ENCODE measurements at places on chromosomes 16 and 17.
A peak's percentile ranks its signal among the peaks of the same experiment; 100 is the strongest.

DNA sequence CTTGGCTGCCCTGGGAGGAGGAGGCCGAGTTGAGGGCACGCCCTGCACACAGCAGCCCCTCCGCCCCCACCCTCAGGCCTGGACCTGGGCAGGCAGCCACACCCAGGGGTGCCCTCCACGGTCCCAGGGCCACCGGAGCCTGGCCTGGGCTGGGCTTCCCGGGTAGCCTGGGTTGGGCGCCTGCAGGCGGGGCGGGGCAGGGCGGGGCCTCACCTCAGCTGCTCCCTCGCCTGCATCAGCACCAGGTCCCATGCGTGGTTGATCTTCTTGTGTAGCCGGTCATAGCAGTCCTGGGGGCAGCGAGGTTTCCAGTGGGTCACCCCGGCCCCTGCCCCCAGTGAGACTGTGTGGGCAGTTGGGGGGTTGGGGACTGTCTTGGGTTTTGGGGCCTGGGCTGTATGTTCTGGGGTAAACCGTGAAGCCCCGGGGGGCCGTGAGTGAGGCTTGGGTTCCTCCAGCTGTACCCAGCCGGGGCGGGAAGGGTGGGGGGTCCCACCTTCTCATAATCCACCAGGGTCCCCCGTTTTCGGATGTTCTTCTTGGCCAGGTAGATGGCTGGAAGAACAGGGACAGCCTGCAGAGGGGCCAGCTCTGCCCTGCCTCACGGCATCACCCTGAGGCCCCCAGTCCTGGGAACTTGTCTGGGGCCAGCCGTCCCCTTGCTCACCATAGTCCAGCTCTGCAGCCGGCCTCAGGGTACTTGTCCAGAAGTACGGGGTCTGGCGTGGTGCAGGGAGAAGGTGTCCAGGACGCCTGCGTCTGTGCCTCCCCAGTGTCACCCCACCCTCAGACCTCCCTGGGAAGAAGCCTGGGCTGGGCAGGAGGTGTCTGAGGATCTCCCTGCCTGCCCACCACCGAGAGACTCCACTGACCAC lies 2.0 kb downstream of the RGS11 start:
- DNase-seq: no peak

DNA sequence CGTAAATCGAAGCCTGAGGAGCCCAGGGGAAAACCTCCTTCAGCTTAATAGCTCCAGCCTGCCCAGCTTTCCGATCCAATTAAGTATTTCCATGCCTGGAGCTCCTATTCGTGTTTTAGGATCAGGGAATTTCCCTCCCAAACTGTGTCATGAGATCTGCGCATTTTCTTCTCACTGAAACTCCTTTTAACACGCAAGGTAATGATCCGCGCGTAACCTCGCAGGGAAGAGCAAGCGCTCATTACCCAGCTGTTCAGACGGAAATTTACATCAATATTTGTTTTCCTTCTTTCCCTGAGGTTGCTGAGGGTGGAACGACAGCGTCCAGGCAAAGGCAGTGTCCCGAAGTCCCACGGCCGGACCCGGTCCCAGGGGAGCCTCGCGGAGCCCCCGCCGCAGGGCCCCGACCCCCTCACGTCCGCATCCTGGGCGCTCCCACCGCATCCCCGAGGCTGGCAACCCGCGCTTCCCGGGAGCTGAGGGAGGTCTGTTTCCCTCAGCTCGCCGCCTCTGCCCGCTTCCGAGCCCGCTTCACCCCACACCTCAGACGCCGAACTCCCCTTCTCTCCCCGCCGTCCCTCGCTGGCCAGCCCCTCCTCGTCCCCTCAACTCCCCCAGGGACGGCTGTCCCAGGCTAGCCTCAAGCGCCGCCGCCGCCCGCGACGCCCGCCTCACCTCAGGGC lies 415 bp downstream of the ABCA5 start:
- peak; percentile 59 for DNase-seq

- DNase-seq: no peak
Measured at GRCh38 chr17:47905221-47905733, 9.2 kb downstream of the SP2 start.

GRCh38 chr17:19978805-19979211 lies 1.2 kb upstream of the AKAP10 start:
- DNase-seq: no peak

DNA sequence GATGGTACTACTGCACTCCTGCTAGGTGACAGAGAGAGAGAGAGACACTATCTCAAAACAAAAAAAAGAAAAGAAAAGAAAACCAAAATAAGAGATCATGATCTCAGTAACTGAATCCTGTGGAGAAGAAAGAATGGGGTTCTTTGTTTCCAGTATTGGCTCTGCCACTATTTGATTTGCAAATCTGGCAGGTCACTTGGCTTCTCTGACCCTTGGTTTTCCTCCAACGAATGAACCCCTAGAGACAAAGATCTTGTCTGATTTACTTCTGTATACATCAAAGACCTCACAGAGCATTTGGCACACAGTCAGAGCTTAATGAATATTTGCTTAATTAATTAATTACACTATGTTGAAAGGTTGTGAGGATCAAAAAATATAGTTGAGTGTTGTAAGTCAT lies 47.9 kb upstream of the NLK start:
- DNase-seq: no peak

GRCh38 chr16:73043828-73044467 lies 4.0 kb downstream of the ZFHX3 start:
- no peak for DNase-seq

GRCh38 chr16:57268804-57269800 lies 15.4 kb downstream of the PLLP start:
- no peak for DNase-seq

DNA sequence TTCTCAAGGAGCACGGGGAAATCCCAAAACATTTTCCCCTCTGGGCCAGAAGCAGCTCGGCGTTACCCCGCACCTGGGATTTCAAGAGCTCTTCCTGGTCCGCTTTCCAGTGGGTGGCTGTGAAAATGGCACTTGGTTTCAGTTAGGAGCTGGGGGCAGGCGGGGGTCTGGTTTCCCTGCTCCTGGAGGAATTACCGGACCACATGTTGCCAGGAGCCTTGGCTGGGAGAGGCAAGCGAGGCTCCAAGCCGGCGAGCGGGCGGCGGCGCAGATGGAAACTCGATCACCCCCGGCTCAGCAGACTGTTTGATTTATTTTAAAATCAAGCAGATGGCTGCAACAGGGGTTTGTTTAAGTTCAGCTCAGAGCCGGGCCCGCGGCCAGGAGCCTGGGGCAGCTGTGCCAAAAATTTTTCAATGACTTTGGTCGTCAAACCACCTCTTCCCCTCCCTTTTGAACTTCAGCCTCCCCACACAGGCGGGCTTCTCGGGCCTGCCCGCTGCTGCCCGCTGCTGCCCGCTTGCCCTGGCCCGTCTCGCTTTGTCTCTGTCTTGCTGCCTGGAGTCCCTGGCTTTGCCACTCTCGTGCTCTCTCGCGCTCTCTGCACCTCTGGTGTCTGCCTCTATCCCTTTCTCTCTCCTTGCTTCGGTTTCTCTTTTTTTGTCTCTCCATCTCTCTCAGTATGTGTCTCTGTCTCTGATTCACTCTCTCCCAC lies 108.0 kb upstream of the CIBAR2 start:
- peak; percentile 99 for DNase-seq

GRCh38 chr16:86002178-86002900 lies 103.4 kb downstream of the IRF8 start:
- no peak for DNase-seq

DNA sequence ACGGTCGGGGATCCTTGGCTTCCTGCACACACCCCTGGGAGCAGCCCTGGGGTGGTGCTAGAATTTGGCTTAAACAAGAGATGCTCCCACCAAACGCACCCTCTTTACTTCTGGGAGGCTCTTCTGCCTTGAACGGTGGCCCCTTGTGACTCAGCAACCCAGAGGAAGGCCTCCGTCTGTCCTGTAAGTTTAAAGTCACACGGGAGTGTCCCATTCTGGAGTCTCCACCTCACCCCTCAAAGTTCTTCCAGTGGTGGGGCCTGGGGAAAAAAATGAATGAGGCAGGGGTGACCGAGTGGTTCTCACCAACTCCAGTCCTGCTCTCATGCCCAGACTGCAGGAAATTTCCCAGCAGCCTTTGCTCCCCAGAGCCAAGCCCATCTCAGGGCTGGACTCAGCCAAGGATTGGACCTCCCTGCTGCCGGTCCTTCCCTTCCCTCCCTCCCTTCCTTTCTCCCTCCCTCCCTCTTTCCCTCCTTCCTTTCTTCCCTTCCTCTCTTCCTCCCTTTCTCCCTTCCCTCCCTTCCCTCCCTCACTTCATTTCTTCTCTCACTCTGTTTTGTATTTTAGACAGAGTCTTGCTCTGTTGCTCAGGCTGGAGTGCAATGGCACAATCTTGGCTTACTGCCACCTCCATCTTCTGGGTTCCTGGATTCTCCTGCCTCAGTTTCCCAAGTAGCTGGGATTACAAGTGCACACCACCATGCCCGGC lies 11.4 kb downstream of the ITGAD start:
- DNase-seq: no peak

GRCh38 chr16:27847030-27847550 lies 216.4 kb downstream of the GSG1L start:
- no peak for DNase-seq

DNA sequence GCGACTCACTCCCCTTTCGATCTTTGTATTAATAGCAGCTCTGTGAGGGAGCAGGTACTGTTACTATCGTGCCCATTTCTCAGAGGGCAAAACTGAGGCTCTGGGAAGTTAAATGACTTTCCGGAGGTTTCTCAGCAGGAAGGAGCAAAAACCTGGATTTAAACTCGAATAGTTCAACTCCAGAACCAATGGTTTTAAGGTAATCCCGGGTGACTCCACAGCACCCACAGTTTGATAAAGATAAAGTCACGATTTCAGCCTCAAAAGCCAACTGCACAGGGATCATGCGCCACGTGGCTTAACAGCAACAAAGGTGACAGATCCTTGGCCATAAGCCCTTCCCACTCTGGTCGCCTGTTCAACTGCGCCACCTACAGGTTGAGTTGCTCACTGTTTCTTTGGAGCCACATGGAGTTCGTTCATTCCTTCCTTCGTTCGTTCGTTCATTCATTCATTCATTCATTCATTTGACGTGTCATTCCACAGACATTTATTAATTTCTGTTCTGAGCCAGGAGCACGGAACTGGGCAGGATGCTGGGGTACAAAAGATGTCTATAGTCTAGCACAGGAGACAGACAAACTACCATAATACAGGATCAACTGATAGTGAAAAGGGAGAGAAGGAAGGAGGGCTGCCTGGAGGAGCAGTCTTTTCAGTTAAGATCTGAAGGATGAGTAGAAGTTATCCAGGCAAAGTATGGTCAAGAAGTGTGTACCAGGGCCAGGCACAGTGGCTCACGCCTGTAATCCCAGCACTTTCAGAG lies 134.8 kb downstream of the HS3ST2 start:
- DNase-seq: peak; percentile 19

GRCh38 chr17:7173687-7174602 lies 5.2 kb downstream of the ASGR1 start:
- no peak for DNase-seq

GRCh38 chr16:8853611-8854010 lies 15.2 kb downstream of the CARHSP1 start:
- no peak for DNase-seq

GRCh38 chr17:67326440-67326839 lies 39.9 kb downstream of the PSMD12 start:
- DNase-seq: no peak

GRCh38 chr16:7615565-7615964 lies 282.9 kb downstream of the RBFOX1 start:
- no peak for DNase-seq

- no peak for DNase-seq
Measured at GRCh38 chr16:2180962-2181923, 15.2 kb downstream of the CASKIN1 start.

GRCh38 chr16:86510465-86511261 lies at the start of gene FOXF1:
FOXF1 (plus strand) TSS chr16:86510527; CDS start chr16:86510570, 43 bp downstream.
- DNase-seq: no peak

DNA sequence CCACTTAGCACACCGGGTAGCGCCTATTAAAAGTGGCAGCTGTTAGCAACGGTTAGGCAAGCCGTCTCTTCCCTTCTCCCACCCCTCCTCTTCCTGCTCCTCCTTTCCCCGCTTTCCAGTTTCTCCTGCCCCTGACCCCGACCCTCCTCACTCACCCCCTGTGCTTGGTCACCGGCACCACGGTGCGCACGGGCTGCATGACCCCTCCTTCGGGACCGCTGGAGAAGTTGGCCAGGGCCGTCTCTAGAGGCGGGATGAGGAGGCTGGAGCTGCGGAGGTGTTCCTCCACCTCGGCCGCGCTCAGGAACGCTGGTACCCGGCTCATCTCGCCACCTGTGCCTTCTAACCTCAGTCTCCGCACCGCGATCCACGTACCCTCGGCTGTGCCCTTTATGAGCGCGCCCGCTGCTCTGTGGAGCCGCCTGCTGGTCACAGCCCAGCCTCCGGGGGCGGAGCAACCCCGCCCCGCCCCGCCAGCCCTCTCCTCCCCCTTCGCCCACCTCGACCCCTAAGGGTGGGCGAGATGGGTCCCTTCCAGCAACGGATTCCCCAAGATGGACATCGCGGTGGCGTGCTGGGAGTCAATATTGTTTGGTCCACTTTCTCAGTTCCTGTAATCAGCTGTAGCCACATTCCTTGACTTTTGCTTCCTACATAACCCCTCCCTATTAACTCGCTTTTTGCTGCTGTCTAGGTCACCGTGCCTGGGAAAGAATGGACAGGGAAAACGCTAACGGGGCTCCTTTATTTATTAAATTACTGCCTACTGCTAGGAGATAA lies at the start of gene CRYM:
TSS of gene CRYM (minus strand) at position 364 of the 780 bp plus-strand sequence. CDS start at position 325, 39 bp downstream.
- peak; percentile 77 for DNase-seq

DNA sequence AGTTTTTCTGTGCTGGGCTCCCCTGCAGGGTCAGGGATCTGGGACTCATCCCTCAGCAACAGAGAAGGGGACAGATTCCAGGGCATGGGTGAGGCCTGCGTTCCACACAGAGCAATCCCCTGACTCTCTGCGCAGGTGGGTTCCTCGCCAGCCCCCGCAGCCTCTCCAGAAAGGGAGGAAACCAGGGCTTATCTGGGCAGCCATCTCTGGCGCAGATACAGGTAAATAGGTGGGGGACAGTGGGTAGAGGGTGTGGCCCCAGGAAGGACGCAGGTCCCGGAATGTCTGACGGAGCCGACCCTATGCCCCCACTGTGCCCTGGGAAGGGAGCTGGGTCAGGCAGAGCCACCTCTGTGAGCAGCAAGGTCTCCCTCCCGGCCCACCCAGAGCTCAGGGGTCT lies 23.2 kb downstream of the PIEZO1 start:
- no peak for DNase-seq

GRCh38 chr16:64370112-64370511 lies 751.8 kb downstream of the CDH11 start:
- no peak for DNase-seq

- no peak for DNase-seq
Measured at GRCh38 chr17:82444284-82444893, 6.2 kb downstream of the CYBC1 start.

- DNase-seq: no peak
Measured at GRCh38 chr17:45675012-45675411, 109.1 kb upstream of the CRHR1 start.

- peak; percentile 89 for DNase-seq
Measured at GRCh38 chr16:52861614-52862022, 191.1 kb downstream of the CHD9NB start.

All from NCI-H2171 treated with DMSO at 0.1 percent for 48 hours (cell line).